ENCODE measurements at places on chromosomes 12 and 14.

- no peak for DNase-seq
Measured at GRCh38 chr14:97262336-97262735, 465.2 kb downstream of the VRK1 start.

- DNase-seq: no peak
Measured at GRCh38 chr14:101992708-101993107, 28.3 kb downstream of the DYNC1H1 start.

GRCh38 chr14:93033983-93034670, 81.6 kb downstream of the ITPK1 start:
- DNase-seq: peak; percentile 29

GRCh38 chr12:67630373-67631088, 18.0 kb upstream of the DYRK2 start:
- peak; percentile 68 for DNase-seq

DNA sequence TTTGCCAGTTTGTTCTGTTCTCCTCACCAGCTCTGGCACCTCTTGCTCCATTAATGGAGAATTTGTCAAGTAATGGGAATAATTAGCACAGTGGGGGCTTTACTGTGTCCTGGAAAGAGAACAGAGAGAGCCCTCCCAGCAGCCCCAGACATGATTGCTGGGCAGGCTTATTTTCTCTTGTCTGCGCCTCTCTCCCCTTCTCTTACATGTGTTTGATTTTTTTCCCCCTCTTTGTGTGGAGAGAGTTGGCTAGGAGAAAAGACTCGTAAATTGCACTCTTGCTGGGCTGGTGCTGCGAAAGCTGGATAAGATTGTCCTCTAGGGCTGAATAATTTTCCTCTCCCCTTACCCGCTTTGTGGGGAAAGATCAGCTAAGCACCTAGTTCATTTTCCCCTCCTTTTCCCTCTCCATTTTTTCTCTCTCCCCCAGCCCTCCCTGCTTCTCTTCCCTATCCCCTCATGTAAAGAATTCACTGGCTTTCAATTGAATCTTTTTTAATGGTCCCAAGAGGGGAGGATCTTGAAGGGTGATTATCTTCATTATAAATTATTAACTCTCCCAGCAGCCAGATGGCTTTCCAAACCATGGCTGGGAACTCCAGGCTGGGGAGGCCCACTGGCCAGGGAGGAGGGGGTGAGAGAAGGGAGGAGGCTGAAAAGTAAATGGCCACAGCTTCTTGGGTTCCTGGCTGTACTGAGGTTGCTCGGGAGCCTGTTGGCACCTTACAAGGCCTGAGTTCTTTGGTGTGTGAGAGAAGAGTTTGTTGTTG, 62.2 kb downstream of the NRXN3 start:
- no peak for DNase-seq

- DNase-seq: peak; percentile 79
Measured at GRCh38 chr12:71662849-71663560, 643 bp downstream of the ZFC3H1 start.

DNA sequence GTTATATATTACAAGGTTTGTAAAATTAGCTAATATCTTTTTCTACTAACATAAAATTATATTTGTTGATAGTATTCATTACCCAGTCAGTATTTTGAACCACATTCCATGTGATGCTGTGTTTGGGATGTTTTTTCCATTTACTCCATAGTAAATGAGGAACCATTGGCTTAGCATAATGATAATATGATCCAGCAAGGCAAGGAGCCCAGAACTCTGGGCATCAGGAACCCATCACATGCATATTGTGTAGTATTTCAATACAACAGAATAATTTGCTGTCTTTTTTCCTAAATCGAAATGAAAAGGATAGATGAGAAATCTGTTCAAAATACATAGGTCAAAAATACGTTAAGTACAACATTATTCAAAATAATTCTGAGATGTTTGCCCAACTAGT, 48.7 kb upstream of the GARIN2 start:
- no peak for DNase-seq

DNA sequence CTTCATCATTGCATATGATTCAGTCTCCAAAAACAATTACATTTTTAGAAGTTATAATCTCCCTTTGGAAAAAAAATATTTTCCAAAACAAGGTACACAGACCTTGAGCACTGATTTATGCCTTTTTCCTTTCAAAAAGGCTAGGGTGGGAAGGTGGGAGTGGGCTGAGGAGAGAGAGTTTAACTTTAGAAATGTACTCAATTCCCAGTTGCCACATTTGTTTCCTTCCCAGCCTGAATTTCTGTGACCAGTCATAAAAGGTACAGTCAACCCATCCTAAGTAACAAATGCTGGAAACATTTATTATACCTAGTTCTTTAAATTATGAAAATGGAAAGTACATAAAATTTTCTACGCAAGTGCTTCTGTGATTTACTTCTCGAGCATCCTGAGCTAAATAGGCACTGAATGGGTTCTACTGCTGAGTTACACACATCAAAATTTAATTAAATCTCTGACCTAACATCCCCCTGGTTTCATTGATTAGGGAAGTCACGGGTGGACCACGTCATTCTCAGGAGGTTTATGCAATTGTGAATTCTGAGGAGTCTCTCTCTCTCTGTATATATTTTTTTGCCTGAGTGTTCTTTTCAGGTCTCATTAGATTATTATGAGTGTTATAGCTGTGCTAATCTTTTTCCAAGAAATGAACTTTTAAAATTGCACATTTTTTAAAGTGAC, 371.8 kb downstream of the BTG1 start:
- DNase-seq: no peak

GRCh38 chr12:89745286-89745685, 36.6 kb upstream of the ATP2B1 start:
- DNase-seq: no peak

DNA sequence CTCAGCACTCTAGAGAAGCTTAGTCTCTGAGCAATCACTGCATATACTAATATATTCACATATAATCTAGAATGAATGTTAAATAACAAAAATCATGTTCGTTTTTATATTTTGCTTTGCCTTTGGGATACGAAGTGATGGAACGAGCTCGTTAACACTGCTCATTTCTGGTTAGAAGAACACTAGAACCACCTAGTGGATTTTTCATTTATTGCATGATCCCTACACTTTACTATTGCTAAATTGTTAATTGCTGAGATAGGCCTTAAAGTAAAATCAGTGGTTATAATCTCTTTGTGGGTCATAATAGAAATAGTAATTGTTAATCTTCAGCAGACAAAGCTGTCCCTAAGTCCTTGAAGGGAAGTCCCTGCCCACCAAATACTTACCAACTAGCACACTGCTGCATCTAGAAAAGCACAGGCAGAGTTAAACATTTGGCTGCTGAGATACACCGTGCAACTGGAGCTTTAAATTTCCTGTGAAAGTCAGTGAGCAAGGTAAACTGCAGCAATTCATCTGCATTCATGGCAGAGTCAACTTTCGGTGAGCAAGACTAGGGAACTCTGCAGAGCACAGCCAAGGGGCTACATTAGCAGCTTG, 353.7 kb downstream of the APAF1 start:
- no peak for DNase-seq
